GM18507 (cell line): ENCODE measurements at places on chromosomes 2 and 18.
A peak's percentile ranks its signal among the peaks of the same experiment; 100 is the strongest.

- DNase-seq, result peak; percentile 18
Observed at GRCh38 chr2:24421668-24422067, 61.3 kb upstream of the ITSN2 start.

DNA sequence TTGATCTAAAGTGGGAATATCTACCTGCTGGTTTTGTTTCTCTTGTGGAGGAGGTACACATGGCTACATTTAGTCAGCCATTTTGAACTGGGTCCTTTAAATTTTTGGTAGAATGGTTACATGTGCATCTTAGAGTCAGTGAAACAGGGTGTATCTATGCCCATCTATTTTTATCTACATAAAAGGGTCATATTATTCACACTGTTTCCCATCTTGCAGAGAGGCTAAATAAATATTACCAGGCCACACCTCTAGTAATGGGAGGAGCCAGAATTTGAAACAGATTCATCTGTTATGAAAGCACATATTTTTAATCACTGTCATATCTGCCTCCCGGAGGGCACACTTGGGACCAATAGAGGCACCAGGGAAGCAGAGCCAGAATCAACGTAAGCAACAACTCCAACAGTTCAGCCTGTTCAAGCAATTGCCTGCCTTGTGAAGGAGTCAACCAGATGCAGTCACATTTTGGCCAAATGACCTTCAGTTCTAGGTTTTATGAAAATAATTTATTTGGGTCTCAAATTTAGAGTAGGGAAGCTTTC lies 376.8 kb downstream of the TSN start:
- no peak for DNase-seq

GRCh38 chr18:59740141-59740540 lies 42.9 kb upstream of the CCBE1 start:
- DNase-seq, result no peak

GRCh38 chr18:79577451-79578395 lies 101.9 kb upstream of the CTDP1 start:
- DNase-seq, result no peak

DNA sequence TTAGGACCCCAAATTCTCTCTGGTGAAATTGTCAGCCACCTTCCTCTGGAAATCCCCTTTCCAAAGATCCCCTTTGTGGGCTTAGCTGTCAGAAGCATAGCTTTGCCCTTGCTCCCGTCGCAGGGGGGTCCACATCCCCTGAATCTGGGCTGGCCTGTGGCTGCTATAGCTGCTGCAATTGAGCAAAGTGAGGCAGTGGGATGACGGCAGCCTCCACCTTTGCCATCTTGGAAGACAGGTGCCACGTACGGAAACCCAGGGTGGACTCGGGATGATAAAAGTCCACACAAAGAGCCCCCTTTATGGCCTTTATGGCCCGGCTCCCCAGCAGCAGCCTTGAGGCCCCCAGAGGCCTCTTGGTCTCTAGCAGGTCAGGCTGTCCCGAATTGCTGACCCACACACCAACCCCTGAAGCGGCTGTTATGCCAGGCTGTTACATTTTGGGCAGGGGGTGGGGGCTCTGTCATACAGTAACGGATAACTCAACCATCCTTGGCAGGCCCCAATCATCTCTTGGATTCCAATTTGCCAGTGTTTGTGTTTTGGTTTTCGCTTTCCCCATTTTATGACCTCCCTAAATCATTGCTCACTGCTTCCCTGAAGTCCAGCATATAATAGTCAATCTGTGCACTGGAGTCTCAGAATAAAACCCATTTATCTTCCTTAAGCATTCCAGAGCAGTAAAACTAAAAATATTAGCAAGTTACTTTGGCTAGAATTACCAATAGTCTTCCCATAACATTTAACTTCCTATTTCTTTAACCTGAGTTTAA lies 33.2 kb upstream of the ID2 start:
- DNase-seq, result no peak

GRCh38 chr18:32877371-32877770 lies 104.5 kb upstream of the KLHL14 start:
- DNase-seq, result no peak

DNA sequence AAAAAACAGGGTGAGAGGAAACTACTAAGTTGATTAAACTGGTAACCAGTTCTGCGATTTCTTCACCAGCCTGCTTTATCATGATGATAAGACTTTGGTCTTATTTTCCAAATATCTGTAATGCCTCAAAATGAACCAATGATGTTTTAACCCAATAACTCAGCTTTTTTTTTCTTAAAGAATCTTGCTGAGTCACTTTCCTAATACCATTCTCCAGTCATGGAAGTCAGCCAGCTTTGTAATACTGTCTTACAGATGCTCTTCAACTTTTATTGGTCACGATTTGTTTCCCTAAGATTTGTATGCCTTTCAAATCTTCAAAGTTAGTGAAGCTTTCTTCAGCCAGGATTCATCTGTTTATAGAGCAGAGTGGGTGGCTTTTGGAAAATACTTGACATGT lies 47.7 kb upstream of the SMIM21 start:
- DNase-seq, result no peak

GRCh38 chr2:32732912-32733472 lies 105.1 kb downstream of the TTC27 start:
- DNase-seq, result no peak

DNA sequence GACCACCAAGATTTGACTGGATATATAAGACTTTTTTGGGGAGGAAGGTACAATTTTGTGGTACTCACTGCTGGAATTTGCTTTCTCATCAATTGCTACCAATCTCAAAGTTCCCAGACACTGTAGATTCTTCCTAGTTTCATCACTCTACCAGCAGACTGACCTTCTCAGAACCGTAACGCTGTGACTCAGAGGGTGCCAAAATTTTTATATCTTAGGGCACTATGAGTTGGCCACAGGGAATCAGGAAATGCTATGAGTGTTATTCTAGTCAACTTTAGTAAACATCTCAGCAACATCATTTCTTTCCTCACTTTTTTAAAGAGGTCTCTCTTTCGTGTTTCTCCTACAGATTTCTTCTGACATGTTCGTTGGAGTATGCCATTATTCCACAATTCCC lies 499.0 kb downstream of the TMX3 start:
- DNase-seq, result no peak

GRCh38 chr18:12376034-12376753 lies 833 bp downstream of the AFG3L2 start:
- DNase-seq, result no peak

DNA sequence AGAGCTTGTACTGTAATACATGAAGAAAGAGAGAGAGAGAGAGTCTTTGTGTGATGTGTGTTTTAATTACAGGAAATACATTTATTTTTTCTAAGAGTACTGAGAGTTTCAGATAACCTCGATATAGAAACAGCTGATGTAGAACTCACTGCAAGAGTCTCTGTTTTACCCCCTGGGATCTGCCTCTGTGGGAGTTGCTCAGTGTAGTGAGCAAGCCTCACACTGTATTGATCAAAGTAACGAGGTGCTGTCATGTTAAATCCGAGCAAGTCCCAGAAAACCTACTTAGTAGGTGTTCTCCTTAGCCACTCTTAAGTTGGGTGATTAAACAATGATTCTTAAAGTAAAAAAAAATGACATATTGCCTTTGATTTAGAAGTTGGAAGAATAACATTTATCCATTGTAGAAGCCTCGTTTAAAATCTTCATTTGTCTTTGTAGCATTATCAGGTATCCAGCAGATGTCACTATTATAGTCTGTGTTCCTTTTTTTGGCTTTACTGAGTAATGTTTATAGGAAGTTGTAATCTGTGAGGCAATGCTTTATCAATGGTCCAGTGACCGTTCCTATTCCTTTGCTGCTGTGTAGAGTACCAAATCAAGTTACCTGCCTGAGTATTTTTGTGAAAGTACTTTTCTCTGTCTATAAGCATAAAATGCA lies 219.0 kb downstream of the MYO3B start:
- DNase-seq, result no peak

DNA sequence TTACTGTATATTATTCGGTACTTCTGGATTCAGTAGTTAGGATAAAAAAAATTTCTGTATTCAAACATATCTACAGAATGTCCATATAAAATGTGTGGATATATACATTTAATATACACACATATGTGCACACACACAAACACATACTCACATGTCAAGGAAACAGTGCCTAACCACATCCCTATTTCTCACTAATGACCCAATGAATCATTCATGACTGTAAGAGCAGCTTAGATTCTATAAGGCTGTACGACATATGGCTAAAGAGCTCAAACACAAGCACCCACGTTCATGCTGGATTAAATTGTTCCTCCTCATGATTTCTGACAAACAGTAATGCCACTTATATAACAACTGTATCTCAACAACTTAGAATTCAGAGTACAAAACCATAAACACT lies 457.3 kb downstream of the ADCYAP1 start:
- no peak for DNase-seq

GRCh38 chr2:75360945-75361344 lies 161.6 kb upstream of the TACR1 start:
- no peak for DNase-seq

GRCh38 chr2:32812316-32812715 lies 134.4 kb upstream of the LTBP1 start:
- no peak for DNase-seq

- DNase-seq, result no peak
Observed at GRCh38 chr2:95062242-95063085, 37.0 kb downstream of the MAL start.

GRCh38 chr18:34744569-34744968 lies 34.5 kb downstream of the DTNA start:
- DNase-seq, result no peak

DNA sequence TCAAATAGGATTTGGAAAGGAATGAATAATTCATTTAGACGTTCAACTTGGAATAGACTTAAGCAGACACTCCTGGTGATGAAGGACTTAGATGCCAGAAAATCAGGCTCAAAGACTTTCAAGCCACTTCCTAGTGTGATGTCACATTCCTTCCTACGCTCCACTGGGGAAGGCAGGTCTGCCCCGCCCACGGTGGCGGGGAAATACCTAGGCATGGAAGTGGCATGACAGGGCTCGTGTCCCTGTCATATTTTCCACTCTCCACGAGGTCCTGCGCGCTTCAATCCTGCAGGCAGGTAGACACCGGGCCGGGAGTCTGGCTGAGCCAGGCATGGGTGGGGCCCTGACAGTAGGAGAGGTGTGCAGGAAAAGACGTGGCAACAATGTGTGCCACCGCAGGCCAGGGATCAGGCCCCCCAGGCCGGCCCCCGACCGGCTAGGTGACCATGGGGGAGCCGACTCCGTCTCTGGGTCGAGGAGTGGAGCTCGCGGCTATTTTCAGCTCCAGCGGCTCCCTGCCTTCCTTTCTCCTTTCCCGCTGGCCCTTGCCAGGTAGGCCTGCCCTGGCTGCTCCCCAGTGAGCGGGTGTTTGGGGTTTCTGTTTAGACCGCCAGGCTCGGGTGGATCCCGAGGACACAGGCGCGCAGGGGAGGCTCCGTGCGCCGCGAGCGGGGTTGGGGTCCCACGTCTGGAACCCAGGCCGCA lies at the start of gene IL1RL2:
IL1RL2 (plus strand) TSS at position 233 of the 705 bp plus-strand sequence. CDS start 845 bp downstream, outside the sequence.
- DNase-seq, result no peak

GRCh38 chr2:132638313-132639040 lies 31.5 kb downstream of the LYPD1 start:
- DNase-seq, result no peak

DNA sequence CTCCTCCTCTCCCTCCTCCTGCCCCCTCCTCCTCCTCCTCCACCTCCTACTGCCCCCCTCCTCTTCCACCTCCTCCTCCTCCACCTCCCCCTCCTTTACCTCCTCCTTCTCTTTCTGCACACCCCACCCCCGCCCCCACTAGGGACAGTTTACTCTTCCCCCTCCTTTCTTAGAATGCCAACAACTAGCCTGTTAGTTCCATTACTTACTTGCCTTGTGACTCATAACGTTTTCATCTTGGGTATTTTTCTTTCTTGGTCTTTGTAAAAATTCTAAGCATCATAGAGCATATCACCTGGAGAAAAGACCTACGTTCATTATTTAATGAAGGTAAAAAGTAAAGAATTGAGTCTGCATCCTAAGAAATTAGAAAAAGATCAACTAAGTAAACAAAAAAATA lies 165.3 kb downstream of the NEDD4L start:
- DNase-seq, result no peak

GRCh38 chr18:49922228-49922627 lies 108.9 kb upstream of the ACAA2 start:
- DNase-seq, result no peak

GRCh38 chr2:16318474-16319195 lies 347.0 kb downstream of the CYRIA start:
- no peak for DNase-seq

GRCh38 chr2:28438532-28439063 lies 45.9 kb downstream of the FOSL2 start:
- no peak for DNase-seq

DNA sequence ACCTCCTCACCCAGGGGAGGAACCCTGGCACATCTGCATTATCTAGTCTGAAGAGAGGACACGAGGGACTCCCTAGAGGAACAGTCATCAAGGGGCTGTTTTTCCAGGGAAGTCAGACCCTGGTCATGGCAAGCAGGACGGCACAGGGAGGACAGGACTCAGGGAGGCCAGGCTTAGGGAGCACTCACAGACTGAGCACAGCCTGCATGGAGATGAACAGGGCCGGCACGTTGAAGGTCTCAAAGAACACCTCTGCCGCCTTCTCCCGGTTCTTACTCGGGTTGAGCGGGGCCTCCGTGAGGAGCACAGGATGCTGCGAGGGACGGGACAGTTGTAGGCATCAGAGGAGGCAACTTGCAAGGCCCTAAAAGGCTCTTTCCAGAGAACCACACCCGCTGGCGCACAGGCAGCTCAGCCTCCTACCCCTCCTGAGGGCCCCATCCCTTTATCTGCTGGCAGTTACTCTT lies 5.1 kb downstream of the ACTR1B start:
- no peak for DNase-seq

DNA sequence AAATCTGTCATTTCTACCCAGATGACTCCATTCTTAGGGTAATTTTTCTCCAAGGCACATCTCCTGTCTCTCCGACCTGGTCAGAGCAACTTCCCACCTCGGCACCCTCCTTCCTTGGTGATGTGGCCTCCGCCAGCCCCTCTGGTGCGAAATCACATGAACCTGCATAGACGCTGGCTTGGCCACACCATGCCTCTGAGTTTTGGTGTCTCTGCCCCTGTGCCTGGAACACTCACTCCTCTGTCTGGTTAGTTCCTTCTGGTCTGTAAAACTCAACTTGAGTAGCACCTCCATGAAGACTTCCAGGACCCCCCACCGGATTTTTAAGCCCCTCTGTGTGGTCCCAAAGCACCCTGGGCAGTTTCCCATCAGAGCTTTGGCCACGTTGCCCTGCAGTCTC lies 83.2 kb upstream of the OTOS start:
- DNase-seq, result no peak

- no peak for DNase-seq
Observed at GRCh38 chr2:121093692-121094091, 191.3 kb downstream of the TFCP2L1 start.

GRCh38 chr2:122886479-122887145 lies 1131.2 kb downstream of the TSN start:
- no peak for DNase-seq
